ENCODE measurements at places on chromosomes 5 and 9. TPM values are rescaled to one million over a fixed set of nuclear protein-coding genes. Genes with fewer than 3 reads are reported as not detected.
A peak's percentile ranks its signal among the peaks of the same experiment; 100 is the strongest.

- DNase-seq: no peak
These were observed 12.2 kb upstream of the SLC38A9 start for GRCh38 chr5:55724281-55724680.

- no peak for DNase-seq
These were observed 969.6 kb upstream of the DMAC1 start for GRCh38 chr9:8769153-8769552.

GRCh38 chr9:14428781-14429230 is 114.9 kb upstream of the NFIB start:
- peak; percentile 65 for DNase-seq

GRCh38 chr9:137195525-137196220 is 4.9 kb downstream of the TPRN start:
- DNase-seq: no peak

GRCh38 chr5:176780176-176781053 is 29.9 kb upstream of the UNC5A start:
- DNase-seq: no peak

DNA sequence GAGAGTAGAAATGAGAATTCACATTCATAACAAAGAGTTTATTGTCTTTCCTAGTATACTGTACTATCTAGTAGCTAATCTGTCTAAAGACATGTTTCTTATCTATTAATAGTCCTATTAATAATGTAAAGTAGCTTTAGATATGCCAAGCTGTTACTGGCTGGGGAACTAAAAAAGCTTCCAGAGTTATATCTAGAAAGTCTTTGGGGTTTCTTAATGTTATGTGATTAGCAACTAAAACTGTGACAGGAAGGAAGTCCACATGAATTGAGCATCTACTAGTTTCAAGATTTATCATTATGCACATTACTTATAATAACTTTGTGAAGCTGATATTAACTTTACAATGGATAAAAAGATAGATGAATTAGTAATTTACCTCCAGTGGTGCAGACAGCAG is 122.7 kb upstream of the CDKN2B start:
- DNase-seq: no peak

The MYMK gene
- not detected for polyA plus RNA-seq

The PCDHB13 gene
- 8.1 TPM for polyA plus RNA-seq

The RANBP17 gene
- polyA plus RNA-seq: 11.7 TPM

The OBP2B gene
- not detected for polyA plus RNA-seq
